NCI-H1930 (cell line): ENCODE measurements at places on chromosomes 4 and X.

DNA sequence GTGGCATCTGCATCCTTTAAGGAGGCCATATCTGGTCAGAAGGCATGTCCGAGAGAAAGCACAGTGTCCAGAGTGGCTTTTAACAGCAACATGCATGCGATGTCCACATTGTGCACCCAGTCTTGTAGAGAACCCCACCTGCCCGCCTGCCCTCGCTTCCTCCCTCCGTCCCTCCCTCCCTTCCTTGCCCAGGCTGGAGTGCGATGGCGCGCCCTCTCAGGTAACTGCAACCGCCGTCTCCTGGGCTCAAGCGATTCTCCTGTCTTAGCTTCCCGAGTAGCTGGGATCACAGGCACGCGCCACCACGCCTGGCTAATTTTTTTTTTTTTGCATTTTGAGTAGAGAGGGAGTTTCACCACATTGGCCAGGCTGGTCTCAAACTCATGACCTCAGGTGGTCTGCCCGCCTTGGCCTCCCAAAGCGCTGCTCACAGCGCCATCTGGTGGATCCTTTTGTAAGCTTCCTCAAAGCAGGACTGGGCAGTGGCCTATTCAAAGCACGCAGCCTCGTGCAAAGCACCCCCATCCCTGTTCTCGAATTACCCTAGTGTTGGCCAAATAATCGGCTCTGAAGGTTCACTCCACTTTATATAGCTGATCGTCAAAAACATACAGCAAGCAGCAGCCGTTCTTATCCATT, 15.0 kb downstream of the BRCC3 start:
- no peak for DNase-seq

DNA sequence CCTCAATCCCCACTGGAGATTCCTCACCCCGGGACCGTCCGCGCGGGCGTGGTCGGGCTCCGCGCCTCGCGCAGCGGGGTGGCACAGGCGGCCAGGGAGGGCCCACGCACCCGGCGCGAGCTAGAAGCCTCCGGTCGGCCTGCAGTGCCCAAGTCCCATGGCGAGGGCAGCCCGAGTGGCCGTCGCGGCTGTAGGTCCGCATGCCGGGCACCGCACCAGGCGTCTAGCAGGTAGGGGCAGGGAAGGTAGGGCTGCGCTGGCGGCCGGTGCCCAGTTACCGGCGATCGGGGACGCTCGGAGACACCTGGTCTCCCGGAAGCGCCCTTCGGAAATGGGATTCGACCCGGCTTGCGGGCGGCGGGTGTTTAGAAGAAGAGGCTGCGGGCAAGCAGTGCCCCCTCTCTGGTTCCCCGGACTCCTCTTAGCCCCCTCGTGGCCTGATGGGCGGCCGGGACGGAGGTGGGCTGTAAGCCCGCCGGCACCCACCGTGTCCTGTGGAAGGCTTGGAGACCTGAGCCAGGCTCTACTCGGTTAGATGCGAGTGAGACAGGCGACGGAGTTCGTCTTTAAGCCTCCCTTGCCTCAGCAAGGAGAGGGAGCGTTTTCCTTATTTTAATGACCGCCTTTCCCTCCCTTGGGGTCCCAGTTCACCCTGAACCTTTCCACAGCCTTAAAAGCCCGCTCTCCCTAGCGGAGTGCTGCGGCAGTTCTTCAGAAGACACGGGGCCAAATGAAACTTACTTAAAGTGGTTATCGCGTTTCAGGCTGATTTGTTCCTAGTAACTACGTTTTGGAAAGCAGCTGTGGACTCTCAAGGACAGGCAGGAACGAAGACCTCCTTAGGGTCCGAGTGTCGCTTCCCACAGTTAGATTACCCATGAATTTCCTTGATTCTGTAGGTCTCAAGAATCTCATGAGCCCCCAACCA, 821 bp downstream of the SLITRK2 start:
- DNase-seq: no peak

GRCh38 chr4:151192556-151193235, 84.3 kb upstream of the PRSS48 start:
- DNase-seq: no peak

DNA sequence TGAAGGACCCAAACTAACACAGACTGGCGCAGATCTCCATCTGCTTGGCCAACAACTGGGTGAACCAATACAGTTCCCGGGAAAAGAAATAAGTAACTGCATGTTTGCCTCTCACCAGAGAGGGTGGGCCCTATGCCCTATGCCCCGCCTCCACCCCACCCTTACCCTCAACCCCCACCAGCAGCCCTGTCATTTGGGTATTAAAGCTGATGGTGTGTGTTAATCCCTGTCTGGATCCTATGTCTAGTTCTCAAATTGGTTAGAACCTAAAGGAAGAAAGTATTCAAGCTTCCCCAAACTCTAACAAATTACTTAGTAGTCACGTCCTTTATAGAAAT, 19.0 kb downstream of the SMPX start:
- no peak for DNase-seq

DNA sequence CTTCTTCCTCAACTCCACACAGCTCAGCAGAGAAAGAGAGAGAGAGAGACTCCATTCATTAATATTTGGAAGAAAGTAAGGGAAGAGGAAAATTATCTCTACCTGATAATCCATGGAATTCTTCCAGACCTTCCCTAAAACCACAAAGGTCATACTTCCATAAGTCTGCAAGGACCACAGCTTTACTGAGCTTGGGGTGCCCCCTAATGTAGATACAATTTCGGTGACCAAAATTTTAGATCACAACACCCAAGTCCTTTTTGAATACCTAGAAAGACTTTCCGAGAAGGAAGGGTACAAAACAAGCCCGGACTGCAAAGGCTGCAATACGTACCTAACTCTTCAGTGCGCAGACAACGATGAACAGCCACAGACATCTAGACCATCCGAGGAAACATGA, 523.9 kb downstream of the GLUD2 start:
- DNase-seq: no peak

GRCh38 chr4:8044699-8045098, 105.0 kb upstream of the AFAP1 start:
- DNase-seq: peak; percentile 99

DNA sequence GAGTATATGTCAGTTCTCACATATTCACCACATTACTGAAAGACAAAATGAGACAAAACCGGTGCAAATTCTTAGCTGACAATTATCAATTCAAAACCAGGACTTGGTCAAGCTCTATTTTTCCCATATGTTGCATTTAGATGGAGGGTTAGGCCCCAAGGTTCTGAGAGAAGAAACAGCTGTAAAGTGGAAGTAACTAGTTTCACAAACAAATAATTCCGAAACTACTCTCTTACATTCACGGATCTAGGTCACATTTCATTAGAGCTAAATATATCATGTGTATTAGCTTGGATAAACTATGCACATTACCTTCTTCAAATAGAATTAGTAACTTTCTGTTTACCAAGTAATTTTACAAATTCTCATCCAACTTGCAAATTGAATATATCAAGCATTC, 3.7 kb upstream of the GABRA2 start:
- no peak for DNase-seq

GRCh38 chr4:56181140-56181953, 205.9 kb downstream of the AASDH start:
- no peak for DNase-seq

DNA sequence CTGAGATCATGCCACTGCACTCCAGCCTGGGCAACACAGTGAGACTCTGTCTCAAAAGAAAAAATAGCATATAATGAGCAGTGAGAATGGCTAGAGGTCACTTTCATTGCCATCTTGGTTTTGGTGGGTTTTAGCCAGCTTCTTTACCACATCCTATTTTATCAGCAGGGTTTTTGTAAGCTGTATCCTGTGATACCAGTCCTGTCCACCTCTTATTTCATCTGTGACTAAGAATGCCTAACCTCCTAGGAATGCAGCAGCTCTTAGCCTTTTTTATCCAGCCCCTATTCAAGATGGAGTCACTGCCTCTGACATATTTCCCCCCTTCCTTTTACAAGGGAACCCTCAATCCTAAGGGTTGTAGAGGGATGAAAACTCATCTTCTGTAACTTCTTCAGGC, 26.1 kb upstream of the IGFBP7 start:
- no peak for DNase-seq
